ENCODE measurements at places on chromosomes 4 and X. TPM values are rescaled to one million over a fixed set of nuclear protein-coding genes. Genes with fewer than 3 reads are reported as not detected.

DNA sequence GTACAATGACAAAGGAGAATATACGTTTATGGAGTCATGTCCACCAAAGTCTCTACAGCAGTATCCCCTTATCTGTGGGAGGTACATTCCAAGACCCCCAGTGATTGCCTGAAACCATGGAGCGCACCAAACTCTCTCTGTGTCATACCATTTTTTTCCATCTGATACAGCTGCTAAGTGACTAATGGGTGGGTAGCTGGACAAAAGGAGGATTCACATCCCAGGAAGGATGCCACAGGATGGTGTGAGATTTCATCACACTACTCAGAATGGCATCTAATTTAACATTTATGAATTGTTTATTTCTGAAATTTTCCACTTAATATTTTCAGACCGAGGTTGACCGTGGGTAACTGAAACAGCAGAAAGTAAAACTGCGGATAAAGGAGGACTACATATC lies 49.8 kb upstream of the AGA start:
- no peak for DNase-seq

DNA sequence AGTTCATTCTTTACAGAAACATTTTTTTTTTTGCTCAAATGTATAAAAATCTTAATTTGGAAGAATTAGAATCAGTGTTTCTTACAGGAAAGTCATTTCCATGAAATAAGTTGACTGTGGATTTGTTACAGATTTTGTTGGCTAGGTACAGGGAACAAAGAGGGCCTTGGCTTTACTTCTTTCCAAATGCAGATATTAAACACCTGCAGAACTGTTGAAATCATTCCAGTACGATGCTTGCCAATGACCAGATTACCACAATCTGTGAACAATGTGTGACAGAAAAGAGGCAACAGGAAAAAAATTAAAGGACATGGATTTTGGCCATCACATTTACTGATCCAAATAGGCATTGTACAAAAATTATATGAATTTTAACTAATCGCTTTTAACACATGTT lies 70.8 kb downstream of the ANXA10 start:
- DNase-seq = no peak

DNA sequence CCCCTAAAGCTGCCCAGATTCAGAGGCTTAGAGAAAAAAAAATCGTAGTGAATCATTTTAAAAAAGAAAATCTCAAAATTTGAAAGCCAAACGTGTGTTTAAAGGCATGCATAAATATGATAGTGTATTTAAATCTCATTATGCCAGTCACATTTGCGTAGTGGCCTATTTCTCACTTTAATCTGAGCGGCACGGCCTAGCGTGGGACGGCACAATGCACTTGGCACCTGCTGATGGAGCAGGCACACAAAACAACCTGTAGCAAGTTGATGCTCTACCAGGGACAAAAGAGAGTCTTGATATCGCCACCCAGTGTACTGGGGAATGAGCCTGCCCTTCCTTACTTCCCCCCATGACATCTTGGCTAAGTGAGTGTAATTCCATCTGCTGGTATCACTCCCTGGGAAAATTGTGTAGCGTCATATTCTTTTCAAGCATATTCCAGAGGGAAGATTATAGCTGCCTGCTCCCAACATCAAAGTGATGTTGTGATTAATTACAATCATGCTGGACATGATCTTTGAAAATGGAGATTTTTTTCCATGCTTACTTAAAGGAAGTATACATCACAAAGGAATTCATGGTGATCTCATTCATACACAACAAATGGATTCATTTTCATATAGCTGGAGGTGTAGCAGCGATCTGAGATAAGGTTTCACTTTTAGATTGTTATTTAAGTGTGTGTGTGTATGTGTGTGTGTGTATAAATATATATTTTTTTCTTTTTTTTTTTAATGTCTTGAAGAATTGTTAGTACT lies 138.8 kb downstream of the DCTD start:
- peak; percentile 76 for DNase-seq

- no peak for DNase-seq
These were observed 64.2 kb downstream of the PPP2R2C start for GRCh38 chr4:6408263-6408662.

- DNase-seq = no peak
These were observed 13.2 kb upstream of the CLDN24 start for GRCh38 chr4:183335369-183335940.

- peak; percentile 58 for DNase-seq
These were observed 118.8 kb downstream of the FAM13A start for GRCh38 chr4:88938138-88938537.

GRCh38 chr4:108115168-108115526 lies 53.6 kb downstream of the LEF1 start:
- no peak for DNase-seq

DNA sequence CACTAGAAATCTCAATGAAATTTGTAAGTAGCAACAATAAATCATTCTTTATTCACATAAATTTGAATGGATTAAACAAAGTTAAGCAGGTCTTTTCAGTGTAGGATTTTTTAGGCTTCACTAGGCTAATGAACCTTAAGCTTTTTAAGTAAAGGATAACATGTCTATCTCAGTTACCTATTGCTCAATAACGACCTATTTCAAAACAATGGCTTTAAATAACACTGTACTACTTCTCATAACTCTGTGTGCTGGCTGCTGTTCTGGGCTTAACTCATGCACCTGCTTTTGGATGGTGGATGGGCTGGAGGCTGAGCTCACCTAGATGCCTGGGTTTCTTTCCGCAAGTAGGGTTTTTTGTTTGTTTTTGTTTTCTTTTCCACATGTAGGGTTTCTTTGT lies 495.0 kb upstream of the SLIT2 start:
- DNase-seq = no peak

DNA sequence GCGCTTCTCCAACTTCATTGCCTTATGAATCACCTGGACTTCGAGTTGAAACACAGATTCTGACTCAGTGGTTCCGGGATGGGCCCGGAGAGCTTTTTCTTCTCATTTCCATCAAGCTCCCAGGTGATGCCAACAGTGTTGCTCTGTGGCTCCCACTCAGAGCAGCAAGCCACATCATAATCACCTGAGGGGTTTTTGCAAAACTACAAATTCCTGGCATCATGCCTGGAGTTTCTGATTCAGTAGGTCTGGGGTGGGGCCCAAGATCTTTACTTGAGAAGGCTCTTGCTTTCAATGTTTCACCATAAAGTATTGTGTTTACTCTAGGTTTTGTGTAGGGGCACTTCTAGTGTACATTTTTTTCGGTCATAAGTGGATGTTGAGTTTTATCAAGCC lies 7.0 kb downstream of the MTM1 start:
- DNase-seq = no peak

DNA sequence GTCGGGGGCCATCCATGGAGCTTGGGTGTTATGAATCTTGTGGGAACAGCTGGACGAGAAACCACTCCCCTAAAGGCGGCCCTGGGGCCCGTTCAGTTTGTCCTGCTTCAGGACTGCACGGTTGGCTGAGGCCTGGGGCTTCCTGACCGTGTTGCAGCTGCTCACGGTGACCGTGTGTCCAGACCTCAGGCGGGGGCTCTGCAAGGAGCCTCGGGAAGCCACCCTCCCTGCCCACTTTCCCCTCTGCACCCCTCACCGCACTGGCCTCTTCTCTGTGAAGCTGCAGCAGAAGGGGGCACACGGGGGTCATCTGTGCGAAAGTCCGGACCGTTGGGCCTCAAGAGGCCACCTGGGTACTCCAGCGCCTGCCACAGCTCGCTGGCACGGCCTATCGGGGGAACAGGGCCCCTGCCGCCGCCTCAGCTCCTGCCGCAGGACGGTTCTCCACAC lies 29.4 kb downstream of the UVSSA start:
- DNase-seq = no peak

DNA sequence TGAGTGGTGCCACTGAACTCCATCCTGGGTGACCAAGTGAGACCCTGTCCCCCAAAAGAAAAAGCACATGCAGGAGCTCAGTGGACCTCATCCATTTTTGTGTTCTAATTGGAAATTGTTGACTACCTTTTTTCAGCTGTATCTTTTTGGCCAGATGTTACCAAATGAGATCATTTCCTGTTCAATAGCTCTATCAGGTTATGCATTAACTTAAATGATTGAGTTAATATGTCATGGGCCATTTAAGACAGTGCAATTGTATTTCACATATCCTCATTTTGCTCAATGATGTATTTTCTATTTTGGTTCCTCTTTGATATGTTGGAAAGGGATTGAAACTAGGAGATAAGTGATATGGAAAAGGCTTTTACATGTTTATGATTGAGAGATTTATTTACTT lies 26.2 kb upstream of the RHOH start:
- DNase-seq = no peak

DNA sequence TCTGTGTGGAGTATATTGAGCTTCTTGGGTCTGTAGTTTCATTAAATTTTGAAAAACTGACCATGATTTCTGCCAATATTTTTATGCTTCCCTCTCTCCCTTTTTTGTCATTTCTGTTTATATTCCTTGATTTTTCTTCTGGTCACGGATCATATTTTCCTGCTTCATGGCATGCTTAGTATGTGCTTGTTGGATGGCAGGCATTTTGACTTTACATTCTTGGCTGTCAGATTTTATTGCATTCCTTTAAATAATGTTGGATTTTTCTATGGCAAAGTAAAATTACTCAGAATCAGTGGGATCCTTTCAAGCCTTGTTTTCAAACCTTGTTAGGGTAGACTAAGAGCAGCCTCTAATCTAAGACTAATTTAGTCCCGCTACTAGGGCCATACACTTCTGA lies 531.8 kb downstream of the IL15 start:
- no peak for DNase-seq

The BEX1 gene
- total RNA-seq = 4.4 TPM

The SRPK3 gene
- not detected for total RNA-seq

The TRO gene
- 22.4 TPM for total RNA-seq

The IDH3G gene
- 42.7 TPM for total RNA-seq

The GC gene
- not detected for total RNA-seq

The XKRX gene
- total RNA-seq = 0.29 TPM

Data from osteoblast (primary cell).